ENCODE measurements at places on chromosomes 12 and 14. TPM values are rescaled to one million over a fixed set of nuclear protein-coding genes. Genes with fewer than 3 reads are reported as not detected.

SLCO1C1 gene
- total RNA-seq = not detected

CLEC4D gene
- not detected for total RNA-seq

DNA sequence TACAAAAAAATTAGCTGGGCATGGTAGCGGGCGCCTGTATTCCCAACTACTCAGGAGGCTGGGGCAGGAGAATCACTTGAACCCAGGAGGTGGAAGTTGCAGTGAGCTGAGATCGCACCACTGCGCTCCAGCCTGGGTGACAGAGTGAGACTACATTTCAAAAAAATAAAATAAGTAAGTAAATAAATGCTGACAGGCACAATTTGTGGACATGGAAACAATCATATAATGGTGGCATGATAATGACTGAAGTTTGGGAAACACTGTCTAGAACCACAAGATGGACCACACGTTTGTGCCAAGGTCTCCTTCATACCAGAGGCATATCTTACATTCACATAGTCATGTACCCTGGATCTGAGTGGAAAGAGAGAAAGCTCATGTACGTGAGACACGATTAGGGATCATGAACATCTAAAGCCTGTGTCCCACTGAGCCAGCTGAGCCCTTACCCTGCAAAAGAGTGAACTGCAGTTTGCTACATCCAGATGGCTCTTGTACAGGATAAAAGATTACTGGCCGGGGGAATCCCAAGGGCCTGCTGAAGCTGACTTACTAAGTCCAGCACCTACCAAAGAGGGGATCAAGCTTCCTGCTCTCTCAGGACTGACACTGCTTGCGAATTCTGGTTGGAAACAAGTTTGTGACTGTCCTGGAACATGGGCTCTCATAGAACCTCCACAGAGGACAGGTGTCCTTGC, 62.9 kb downstream of the TRAFD1 start:
- H3K4me3 ChIP-seq = no peak overlapping the region
- DNase-seq = no peak
- H3K4me1 ChIP-seq = no peaks in the 10 kb centered on the region
- no peaks in the 10 kb centered on the region for H3K36me3 ChIP-seq
- H3K27me3 ChIP-seq = peaks cover 4% of the 10 kb centered on the region
- no peak overlapping the region for H3K27ac ChIP-seq

GRCh38 chr12:70785896-70786295, 134.6 kb downstream of the PTPRR start:
- H3K36me3 ChIP-seq = no peaks in the 10 kb centered on the region
- no peaks in the 10 kb centered on the region for H3K4me1 ChIP-seq
- H3K4me3 ChIP-seq = no peak overlapping the region

GRCh38 chr14:60232185-60232584, 16.8 kb upstream of the PPM1A start:
- no peaks in the 10 kb centered on the region for H3K4me1 ChIP-seq
- no peak overlapping the region for H3K4me3 ChIP-seq
- peaks cover 2% of the 10 kb centered on the region for H3K27me3 ChIP-seq
- DNase-seq = no peak
- H3K27ac ChIP-seq = no peak overlapping the region

- no peak for DNase-seq
- no peak overlapping the region for H3K27ac ChIP-seq
- peaks cover 4% of the 10 kb centered on the region for H3K36me3 ChIP-seq
- peaks cover 8% of the 10 kb centered on the region for H3K27me3 ChIP-seq
- peaks cover 3% of the 10 kb centered on the region for H3K4me1 ChIP-seq
These were observed 5.9 kb downstream of the RASSF3 start for GRCh38 chr12:64616201-64616600.

DNA sequence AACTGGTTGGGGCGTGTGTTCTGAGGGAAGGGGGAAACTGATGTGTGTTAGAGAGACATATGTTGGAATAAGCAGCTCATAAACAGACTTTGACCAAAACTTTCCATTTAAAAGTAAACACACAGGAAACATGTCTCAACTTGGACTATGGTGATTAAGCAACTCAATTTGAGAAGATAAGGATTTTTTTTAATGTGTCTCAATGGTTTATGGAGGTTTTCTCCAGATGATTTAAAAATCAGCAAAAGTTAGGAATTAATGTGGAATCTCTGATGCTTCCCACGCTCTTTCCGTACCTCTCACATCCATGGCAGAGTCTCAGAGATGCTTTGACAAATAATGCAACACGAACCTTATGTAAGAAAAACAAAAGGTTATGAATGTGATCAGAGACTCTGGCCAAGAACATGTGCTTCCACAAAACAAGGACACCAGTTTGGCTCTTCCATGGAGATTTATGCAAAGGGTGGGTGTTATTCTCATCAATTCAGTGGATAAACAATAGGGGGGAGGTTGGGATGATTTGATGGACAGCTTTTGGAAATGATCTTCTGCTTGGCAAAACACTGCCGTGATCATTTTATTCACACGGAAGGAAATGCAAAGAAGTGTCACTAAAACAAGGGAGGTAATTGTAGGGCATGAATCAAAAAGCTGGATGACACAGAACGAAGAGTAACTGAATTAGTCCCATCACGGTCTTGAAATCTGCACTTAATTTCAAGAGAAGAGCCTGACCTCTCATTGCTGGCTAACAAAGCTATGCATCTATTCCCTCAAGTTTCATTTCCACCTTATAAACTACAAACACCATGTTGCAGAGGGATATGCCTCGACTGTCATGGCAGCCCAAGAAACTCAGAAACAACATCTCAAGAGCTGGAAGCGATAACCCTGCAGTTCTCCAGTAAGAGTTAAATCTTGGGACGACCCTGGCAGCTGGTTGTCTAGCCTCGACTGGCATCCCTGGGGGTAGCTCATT, 76.5 kb downstream of the FOXN3 start:
- H3K4me1 ChIP-seq = peaks cover 34% of the 10 kb centered on the region
- H3K27me3 ChIP-seq = peaks cover 2% of the 10 kb centered on the region
- no peak overlapping the region for H3K4me3 ChIP-seq

DNA sequence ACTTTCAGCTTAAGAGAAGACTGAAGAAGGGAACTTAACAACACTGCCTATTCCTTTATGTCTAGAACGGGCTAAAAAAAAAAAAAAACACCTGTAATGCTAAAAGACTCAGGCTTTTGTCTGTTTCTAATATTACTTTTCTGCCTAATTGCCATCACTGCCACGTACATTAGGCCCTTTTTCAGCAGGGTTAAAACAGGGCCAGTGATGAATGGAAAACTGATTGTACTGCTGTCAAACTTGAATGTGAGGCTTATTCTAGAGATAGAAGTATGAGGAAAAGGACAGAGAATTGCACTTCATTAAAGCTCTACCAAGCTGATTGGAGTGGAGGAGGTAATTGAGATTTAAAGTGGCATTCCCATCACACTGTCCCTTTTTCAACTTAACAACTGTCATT, 535.8 kb downstream of the PRKD1 start:
- no peaks in the 10 kb centered on the region for H3K36me3 ChIP-seq
- peak overlapping the region; percentile 14 for H3K27ac ChIP-seq

GRCh38 chr12:100225491-100225890, 24.9 kb downstream of the ACTR6 start:
- no peaks in the 10 kb centered on the region for H3K36me3 ChIP-seq
- H3K4me3 ChIP-seq = no peak overlapping the region
- H3K27me3 ChIP-seq = no peaks in the 10 kb centered on the region
- no peaks in the 10 kb centered on the region for H3K4me1 ChIP-seq
- DNase-seq = no peak
- no peak overlapping the region for H3K27ac ChIP-seq

DNA sequence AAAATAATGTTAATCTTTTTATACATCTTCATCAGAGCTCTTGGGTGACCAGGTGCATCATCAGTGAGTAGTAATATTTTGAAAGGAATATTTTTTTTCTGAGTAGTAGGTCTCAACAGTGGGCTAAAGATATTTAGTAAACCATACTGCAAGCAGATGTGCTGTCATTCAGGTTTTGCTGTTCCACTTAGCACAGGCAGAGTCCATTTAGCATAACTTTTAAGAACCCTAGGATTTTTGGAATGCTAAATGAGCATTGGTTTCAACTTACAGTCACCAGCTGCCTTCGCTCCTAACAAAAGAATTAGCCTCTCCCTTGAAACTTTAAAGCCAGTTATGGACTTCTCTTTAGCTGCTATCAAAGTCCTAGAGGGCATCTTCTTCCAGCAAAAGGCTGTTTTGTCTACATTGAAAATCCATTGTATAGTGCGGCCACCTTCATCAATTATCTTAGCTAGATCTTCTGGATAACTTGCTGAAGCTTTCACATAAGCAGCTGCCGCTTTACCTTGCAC, 24.6 kb downstream of the RIMKLB start:
- peaks cover 9% of the 10 kb centered on the region for H3K4me1 ChIP-seq
- no peak for DNase-seq
- H3K27me3 ChIP-seq = no peaks in the 10 kb centered on the region

GRCh38 chr14:44812672-44813071, 149.1 kb downstream of the KLHL28 start:
- H3K36me3 ChIP-seq = no peaks in the 10 kb centered on the region
- DNase-seq = no peak
- H3K4me1 ChIP-seq = no peaks in the 10 kb centered on the region
- no peak overlapping the region for H3K27ac ChIP-seq

GRCh38 chr14:45940318-45940717, 687.3 kb upstream of the MIS18BP1 start:
- H3K4me1 ChIP-seq = no peaks in the 10 kb centered on the region
- no peak overlapping the region for H3K4me3 ChIP-seq
- no peaks in the 10 kb centered on the region for H3K27me3 ChIP-seq
- no peak overlapping the region for H3K27ac ChIP-seq

DNA sequence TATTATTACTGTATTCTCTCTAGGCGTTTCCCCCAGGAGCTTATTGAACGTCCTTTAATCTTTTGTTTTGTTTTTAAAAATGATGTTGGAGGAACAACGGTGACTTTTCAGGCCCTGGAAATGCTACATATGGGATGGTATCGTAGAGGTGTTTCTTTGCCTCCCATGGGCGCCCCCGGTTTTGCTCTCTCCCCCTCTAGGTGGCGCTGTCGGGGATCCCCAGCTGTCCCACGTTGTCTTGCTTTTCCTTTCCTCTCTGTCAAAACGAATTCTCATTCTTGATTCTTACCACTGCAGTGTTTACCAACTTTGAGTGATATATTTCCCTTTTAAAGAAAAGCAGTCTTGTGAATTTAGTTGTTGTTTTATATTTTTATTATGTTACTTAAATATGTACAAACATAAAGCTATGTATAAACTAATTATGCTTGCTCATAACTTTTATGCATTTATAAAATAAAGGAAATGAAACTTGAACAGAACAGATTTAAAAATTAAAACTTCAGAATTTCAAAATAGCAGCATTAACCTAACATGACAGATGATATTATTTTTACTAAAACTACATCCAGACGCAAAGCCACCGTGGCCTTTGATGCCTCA, 171.9 kb downstream of the RGS6 start:
- H3K4me3 ChIP-seq = no peak overlapping the region
- no peaks in the 10 kb centered on the region for H3K36me3 ChIP-seq
- H3K27ac ChIP-seq = no peak overlapping the region
- H3K4me1 ChIP-seq = no peaks in the 10 kb centered on the region
- no peaks in the 10 kb centered on the region for H3K27me3 ChIP-seq
- peak; percentile 74 for DNase-seq

DNA sequence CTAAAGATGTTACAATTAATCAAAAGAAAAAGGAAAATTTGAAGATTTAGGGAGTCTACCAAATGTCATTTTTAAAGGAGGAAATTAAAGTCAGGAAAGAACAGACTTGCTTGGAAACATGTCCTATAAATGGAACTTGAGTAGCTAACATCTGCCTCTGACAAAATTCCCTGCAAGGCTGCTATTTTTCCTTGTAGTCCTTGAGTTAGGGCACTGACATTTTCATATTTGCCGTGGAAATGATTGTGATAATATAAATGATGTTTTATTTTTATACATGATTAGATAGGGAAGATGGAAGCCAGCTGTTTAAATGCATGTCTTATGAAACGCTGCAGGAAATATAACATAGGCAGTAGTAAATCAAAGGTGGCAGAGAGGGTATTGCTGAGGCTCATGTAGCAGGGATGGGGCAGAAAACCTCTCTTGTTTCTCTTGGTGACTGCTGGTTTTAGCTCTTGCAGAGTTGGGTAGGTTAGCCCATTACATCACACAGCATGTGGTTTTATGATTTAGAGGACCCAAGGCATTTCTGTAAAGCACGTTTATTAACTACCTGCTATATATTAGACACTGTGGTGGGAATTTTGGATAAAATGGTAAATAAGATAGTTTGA, 21.7 kb downstream of the NUBPL start:
- no peaks in the 10 kb centered on the region for H3K27me3 ChIP-seq
- DNase-seq = no peak
- H3K4me3 ChIP-seq = no peak overlapping the region
- H3K36me3 ChIP-seq = no peaks in the 10 kb centered on the region
- H3K27ac ChIP-seq = no peak overlapping the region

GRCh38 chr12:2412305-2412643, 359.5 kb downstream of the CACNA1C start:
- no peaks in the 10 kb centered on the region for H3K36me3 ChIP-seq
- no peak for DNase-seq
- H3K4me1 ChIP-seq = peaks cover 11% of the 10 kb centered on the region

GRCh38 chr14:65412856-65413738, 567 bp downstream of the FUT8 start:
- peak; percentile 59 for DNase-seq
- H3K4me3 ChIP-seq = peak overlapping the region; percentile 95
- peaks cover 4% of the 10 kb centered on the region for H3K27me3 ChIP-seq

DNA sequence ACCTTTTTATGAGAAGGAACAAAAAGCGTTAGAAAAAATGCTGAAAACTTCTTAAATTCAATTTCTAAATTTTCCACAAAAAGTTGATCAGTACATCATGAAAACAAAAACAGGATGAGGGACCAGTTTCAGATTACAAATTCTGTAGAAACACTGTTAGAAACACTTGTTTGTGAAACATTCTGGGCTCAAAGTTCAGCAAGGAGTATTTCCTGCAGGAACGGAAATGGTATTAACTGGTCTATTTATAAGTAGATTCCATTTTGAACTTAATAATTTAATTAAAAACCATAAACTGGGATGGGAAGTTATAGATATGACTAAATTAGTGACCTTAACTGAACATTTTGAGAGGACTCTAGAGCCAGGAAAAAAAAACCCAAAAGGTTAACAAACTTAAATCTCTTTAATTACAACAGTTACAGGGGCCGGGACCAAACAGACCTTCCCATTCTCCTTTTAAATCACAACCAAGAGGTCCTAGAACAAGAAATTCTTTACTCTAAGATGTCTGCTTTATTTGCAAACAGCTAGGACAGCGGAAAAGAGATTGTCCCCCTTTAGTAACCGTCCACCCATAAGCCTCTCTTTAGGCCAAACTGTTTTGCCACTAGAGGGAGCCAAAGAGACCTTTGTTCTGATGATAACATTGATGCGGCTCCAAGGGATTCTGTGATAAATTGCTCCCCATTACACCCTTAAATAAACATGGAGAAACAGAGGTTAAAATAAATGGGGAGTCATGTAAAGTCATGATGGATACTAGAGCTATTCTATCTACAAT, 69.0 kb upstream of the RERGL start:
- H3K4me3 ChIP-seq = no peak overlapping the region
- DNase-seq = peak; percentile 18
- H3K36me3 ChIP-seq = peaks cover 7% of the 10 kb centered on the region
- no peaks in the 10 kb centered on the region for H3K27me3 ChIP-seq
- H3K27ac ChIP-seq = no peak overlapping the region

All from glutamatergic neuron (in vitro differentiated cells).